Skeletal muscle cell (primary cell): ENCODE measurements at places on chromosomes 2 and 18.

DNA sequence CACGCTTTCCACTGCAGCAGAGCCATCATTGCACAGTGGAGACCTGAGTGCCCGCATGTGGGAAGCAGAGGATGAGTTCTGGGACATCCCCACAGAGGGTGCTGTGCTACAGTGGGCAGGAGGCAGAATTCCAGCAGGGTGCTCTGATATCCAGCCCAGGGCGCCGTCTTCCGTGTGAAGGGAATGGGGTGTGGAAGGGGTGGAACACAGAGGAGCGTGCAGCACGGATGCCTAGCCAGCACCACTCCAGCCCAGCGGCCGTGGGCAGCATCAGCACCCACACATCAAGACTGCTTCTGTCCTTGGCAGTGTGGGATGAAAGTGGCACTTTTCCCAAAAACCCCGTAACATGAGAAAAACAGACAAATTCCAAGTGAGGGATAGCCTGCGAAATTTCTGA is 134.3 kb downstream of the ZNF236 start:
- no peak for DNase-seq

DNA sequence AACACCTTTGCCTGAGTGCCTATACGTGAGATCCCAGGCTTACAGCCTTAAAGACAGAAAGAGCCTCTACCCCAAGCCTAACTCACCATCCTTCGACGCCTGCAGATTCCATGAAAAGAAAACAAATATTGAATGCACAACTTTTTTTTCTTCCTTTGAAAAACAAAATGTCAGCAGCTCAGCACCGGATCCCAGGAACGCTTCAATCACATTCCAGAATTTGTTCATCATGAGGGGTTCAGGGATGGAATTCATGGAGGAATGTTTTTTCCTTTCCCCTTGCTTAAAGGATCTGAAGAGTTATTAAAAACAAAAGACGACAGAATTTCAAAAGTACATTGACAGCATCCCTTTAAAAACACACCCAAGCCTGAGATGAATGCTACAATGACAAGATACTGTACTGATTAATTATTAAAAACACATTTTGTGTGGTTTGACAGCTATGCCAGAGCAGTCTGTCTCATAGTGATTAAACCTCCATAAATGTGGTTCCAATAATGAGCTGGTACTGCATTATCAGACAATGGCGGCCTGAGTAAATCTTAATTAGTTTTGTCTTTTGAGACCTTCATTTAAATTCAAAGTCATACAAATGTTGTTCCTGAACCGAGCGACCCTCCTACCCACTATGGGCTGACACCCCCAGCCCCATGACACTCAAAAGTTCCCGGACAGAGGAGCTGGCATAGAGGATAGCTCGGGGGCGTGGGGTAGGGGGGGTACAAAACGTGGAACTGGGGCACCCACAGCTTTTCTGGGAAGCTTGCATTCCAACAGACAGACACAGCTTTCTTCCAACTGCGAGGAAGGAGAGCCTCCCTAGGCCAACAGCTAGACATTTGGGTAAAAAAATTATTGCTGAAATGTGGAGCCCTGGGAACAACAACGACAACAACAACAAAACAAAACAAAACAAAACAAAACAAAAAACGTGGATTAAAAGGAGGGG is 227.5 kb downstream of the TTC32 start:
- DNase-seq = no peak

DNA sequence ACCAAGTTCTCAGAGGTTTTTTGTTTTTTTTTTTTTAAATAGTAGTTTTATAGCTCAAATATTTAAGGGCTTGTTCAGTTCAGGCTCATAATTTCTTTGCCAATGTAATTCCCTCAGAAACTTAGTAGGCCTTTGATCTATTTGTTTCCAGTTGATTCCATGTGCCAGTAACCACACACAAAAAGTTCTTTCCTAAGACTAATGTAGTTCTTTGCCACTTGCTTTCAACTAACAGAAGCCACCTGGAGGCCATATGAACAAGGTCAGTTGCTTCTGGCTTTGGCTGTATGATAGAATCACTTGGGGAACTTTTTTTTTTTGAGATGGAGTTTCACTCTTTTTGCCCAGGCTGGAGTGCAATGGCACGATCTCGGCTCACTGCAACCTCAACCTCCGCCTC is 100.7 kb downstream of the DTNB start:
- DNase-seq = no peak

DNA sequence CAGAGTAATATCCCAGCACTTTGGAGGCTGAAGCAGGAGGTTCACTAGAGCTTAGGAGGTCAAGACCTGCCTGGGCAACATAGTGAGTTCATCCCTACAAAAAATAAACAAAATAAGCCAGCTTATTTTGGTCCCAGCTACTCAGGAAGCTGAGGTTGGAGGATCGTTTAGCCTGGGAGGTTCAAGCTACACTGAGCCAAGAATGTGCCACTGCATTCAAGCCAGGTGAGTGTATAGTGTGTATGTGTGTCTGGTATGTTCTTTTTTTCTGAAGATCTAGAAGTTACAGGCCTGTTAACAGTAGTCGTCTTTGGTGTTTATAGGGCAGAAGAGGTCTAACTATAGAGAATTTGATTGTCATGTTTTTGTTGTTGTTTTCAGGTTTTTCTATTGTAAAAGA is 40.2 kb downstream of the ZC3H15 start:
- DNase-seq = no peak

DNA sequence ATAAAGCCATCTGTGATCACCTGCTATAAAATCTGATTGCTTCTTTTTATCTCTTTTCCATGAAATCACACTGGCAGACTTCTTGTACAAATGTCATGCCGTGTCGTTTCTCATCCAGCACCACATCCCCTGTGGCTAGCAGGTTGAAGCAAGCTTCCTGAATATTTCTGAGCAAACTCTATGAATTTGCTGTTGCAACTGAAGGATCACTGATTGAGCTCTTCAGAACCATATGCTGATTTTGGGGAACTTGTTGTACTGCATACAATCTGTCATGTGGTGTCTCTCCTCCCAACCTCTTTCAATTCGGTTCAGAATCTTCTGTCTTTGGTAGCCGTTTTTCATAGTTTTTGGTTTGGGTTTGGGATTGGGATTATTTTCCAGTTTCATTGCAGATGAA is 57.7 kb upstream of the RBMS1 start:
- DNase-seq = no peak

- no peak for DNase-seq
Observed at GRCh38 chr2:100064165-100064564, 78.2 kb downstream of the AFF3 start.

GRCh38 chr2:159616286-159616701 is at the start of gene BAZ2B:
Gene BAZ2B, minus strand, starts transcription at chr2:159616548. Its CDS starts 137,829 bp downstream, at chr2:159478719.
- peak; percentile 57 for DNase-seq

DNA sequence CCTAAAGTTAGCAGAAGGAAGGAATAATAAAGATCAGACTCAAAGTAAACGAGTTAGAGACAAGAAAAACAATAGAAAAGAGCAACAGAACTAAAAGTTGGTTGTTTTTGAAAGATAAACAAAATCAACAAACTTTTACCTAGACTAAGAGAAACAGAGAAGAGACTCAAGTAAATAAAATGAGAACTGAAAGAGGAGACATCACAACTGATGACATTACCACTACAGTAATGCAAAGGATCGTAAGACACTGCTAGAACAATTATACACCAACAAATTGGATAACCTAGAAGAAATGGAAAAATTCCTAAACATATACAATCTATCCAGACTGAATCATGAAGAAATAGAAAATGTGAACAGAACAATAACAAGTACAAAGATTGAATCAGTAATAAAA is 139.3 kb downstream of the CD226 start:
- DNase-seq = no peak
